NCI-H774 (cell line): ENCODE measurements at places on chromosomes 11 and 22.

- no peak for DNase-seq
These were observed 150.9 kb upstream of the GRK3 start for GRCh38 chr22:25413620-25414019.

DNA sequence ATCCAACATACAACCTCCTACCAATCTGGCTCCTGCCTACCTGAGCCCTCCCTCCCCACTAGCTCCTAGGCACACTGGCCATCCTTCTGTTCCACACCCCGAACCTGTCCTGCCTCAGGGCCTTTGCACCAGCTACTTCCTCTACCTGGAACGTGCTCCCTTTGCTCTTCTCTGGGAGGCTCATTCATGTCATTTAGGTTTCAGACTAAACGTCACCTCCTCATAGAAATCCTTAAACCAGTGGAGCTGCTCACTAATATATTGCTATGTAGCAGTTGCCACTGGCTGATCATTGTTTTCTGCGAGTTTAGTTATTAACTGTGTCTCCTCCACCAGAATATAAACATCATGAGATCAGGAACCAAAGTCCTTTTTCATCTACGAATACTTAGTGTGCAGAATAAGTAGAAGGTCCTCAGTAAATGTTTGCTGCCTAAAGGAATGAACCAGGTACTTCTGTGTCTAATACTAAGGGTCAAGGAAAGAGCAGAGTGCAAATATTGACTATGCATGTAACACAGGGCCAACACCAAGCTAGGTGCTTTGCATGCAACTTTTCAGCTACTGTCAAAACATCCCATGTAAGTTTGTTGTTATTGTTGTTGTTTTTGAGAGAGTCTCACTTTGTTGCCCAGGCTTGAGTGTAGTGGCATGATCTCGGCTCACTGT lies 277.6 kb upstream of the SYN3 start:
- no peak for DNase-seq

- no peak for DNase-seq
These were observed 22.8 kb downstream of the PPARA start for GRCh38 chr22:46173152-46173551.

- no peak for DNase-seq
These were observed 839 bp downstream of the CBY1 start for GRCh38 chr22:38657045-38657909.

- no peak for DNase-seq
These were observed 131.9 kb downstream of the TEAD1 start for GRCh38 chr11:12806113-12806512.

DNA sequence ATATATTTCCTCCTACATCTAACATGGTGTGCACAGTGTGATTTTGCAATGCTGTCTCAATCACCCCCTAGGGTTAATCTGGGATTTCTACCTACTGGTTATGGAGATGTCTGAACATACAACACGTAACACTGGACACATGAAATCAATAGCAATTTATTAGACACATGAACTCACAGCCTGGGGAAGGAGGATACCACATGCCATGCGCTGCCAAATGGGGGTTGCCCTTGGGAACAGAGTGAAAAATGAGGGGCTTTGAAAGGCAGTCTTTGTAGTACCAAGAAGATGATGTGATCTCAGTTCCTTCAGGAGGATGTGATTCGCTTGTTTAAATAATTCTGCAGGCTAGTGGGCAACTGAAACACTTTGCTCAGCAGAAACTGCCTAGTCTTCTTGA lies 253.6 kb upstream of the LRRC4C start:
- no peak for DNase-seq

- DNase-seq: no peak
These were observed 18.2 kb downstream of the ARRB1 start for GRCh38 chr11:75333022-75333806.

- DNase-seq: no peak
These were observed 1.2 kb downstream of the DPAGT1 start for GRCh38 chr11:119100246-119100970.

- DNase-seq: no peak
These were observed 71.2 kb downstream of the PHF21A start for GRCh38 chr11:46050003-46050461.

- DNase-seq: no peak
These were observed 22.9 kb upstream of the TSKU start for GRCh38 chr11:76760236-76760635.

GRCh38 chr11:102523189-102523570 lies 7.4 kb downstream of the MMP7 start:
- no peak for DNase-seq

DNA sequence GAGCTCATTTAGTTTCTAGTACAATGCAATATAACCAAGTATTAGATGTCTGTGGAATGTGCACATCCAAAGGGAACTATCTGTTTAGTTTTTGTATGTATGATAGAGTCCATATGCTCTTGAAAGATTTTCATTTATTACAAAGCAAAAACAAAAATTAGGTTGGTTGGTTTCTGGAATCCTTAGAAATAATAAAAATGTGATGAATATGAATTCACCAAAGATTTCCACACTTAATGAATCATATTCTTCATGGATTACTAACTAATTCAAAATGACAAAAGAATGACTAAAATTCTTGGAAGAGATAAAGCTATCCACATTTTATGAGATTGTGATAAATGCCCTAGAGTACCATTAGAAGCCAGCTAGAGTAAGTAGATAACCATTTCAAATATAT lies 261.1 kb downstream of the SBF2 start:
- no peak for DNase-seq

- DNase-seq: no peak
These were observed 39.7 kb upstream of the ACCSL start for GRCh38 chr11:44008088-44008501.

GRCh38 chr22:29469755-29470154 lies 10.3 kb upstream of the NEFH start:
- no peak for DNase-seq

GRCh38 chr22:47193606-47194329 lies 431.3 kb downstream of the TBC1D22A start:
- DNase-seq: no peak

DNA sequence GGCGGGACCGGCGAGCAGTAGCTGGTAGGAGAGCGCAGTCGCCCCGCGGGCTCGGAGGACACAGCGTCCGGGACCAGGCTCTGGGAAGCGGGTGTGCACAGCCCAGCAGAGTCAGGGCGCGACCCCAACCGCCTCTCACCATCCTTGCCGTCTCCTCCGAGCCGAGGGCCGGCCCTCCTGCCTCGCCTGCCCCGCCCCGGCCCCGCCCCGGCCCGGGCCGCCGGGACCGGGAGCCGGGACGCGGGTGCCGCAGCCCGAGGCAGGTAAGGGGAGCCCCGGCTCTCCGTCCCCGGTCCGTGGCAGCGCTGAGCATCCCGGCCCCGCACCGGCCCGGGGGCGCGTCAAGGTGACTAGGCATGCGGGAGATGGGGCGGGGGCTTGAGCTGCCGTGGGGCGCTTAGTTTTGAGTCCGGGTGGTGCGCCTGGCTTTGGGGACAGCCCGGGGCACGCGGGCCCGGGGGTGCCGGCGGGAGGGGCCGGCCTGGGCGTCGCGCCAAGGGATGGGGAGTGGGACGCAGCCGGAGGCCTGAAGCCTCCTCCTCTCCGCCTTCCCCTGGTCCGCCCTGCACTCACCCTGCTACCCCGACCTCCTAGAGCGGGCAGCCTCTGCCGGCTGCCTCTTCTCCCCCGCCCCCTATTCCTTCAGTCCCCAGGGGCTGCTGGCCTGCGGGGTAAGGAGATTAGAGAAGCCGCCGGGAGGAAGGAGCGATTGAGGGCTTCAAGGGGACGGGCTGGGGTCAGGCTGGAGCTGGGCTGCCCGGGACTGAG lies at the start of gene ABCG4:
Gene ABCG4, plus strand, starts transcription at position 35 of the 768 bp plus-strand sequence. CDS start 914 bp downstream, outside the sequence.
- DNase-seq: no peak
